ENCODE measurements at places on chromosomes 5 and 9.

DNA sequence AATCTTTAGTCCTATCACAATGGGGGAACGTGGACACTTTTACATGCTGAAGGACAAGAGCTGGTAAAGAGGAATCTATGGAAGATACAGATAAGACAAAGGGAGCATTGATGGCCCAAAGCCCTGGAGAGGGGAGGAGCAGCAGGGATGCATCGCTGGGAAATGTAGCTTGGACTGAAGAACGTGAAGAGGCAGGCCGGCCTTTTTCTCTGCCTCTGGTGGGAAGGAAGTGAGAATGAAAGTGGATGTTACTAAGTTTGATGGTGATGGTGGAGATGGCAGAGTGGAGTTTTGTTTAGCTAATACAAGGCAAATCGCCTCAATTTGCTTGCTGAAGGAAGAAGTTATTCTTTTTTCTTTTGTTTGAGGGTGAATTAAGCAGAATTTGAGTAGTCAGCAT lies 124.6 kb upstream of the TAF11L2 start:
- no peak for DNase-seq

DNA sequence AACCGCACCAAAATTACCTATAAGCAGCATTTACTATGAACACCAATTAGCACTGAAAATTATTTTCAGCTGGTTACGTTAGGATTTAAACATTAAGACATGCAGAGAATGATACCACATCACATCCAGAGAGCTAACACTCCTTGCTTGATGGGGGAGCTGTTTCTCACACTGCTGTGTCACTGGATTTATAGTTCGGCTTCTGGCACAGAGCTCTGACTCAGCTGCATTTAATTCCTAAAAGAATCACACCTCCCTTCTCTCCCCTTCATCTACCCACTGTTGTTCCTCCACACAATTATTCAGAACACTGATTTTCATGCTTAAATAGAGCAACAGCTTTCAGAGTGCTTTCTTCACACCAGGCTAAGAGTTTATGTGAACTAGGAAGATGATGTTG lies 82.6 kb upstream of the SV2C start:
- DNase-seq = no peak

DNA sequence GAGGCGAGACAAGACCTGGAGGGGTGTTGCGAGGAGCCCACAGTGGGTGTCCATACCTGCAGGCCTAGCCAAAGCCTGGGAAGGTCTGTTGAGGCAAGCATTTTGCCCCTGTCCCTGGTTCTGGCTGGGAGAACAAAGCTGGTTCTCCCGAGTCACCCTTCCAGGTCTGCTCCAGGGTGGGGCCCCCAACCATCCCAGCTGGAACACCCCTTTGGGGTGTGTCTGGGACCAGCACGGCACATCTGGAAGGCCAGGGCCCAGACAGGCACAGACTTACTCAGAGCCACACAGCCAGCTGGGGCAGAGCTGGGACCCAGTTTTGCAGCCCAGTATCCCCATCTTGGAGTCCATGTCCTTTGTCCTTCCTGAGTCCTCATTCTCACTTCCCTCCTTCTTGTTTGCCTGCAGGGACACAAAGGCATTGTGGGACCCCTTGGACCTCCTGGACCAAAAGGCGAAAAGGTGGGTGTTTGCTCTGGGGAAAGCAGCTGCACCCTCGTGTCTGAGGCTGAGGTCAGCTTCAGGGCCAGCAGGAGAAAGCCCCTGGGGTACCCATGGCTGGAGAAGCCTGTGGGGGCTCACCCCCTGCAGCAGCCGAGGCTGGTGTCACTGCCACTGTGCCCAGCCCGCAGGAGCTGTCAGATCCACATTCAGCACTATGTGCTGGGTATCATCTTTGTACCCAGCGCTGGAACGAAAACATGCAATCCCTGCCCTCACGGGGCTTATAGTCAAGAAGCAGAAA lies 38.4 kb upstream of the ORM1 start:
- no peak for DNase-seq

DNA sequence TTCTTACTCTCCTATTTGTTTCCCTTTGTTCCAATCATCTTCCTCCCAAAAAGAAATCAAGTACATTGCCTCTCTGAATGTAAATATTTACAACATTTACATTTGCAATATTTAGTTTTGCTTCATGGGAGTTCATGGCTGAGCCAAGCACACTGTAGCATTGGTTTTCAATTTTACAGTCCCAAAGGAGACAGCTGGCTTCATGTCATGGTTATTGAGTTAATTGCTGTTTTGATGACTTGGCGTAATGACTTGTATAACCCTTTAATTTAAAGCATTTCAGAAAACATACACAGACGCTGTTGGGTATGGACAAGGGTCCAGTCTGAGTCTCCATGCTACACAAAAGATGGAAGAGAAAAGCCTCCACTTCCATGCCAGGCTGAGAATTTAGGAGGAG lies 25.6 kb upstream of the VLDLR start:
- DNase-seq = no peak

- DNase-seq = no peak
Observed at GRCh38 chr5:137136991-137137632, 362.0 kb downstream of the SPOCK1 start.

DNA sequence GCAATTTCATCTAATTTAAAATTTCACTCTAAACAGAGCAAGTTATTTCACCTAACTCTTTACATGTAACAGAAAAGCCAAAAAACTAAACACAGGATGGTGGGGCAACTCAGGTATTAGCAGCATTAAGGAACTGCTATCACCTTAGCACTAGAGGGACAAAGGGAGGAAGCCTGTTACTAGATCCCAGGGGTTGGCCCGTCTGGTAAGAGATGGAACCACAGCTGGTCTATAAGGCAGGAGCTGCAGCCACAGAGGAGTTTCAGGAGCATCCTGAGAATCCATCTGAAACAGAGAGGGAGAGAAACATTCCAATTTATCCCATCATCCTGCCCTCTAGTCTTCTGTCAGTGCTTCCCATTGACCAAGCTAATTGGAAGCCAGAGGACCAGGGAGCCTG lies 300.3 kb downstream of the MRPS30 start:
- no peak for DNase-seq

DNA sequence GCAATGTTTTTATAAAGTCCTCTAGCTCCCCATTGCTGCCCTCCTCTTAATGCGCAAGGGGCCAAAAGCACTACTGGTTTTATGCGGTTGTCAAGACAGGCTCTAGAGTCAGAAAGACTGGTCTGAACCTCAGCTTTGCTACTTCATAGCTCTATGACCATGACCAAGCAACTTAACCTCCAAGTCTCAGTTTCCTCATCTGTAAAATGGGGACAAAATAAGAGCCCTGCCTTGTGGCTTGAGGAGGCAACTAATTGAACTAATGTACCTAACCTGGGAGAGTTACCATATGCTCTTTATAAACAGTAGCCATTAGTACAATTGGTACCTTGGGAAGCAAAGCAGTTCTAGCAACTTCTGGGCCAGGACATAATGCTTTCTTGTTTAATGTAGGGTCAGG lies 36.5 kb downstream of the ANXA6 start:
- DNase-seq = no peak

DNA sequence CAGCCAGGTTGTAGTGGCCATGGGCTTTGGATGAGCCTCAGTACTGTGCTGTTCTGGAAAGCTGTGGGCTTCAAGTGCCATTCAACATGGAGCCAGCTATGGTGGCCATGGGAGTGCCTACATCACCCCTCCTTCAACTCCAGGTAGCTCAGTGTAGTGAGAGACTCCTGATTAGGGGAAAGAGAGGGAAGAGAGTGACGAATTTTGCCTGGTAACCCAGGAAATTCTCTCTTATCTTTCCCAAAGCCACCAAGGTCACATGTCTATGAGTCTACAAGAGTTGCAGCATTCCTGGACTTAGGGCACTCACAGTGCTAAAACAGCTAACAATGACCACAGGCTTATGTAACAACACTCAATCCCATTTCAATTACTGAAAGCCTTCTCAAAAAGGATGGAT lies 81.7 kb upstream of the SPTLC1 start:
- no peak for DNase-seq

DNA sequence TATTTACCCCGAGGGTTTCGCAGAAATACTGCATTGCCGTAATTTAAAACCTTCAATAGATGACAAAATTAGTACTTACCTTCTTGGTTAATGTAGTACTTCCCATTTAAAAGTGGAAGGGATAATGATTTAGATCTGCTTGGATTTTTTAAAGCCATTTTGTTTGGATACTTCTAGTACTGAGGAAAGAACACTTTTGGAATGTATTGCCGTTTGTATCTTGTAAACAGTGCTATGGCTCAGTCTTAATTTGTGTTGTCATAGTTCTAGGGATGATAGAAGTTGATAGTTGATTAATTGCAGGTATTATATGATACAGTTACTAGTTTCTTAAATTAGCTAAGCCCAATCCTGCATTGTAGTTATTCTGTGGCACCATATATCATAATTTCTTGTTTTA lies 33.1 kb downstream of the TNPO1 start:
- DNase-seq = no peak

GRCh38 chr5:164296603-164297080 lies 791.2 kb downstream of the MAT2B start:
- DNase-seq = no peak

All from ureter (tissue), 1 donor.